ENCODE measurements at places on chromosomes 7 and 10.
A peak's percentile ranks its signal among the peaks of the same experiment; 100 is the strongest.

- peak; percentile 10 for DNase-seq
Measured at GRCh38 chr7:115911465-115911864, 119.1 kb downstream of the TFEC start.

GRCh38 chr10:59383436-59383835 lies 21.1 kb upstream of the FAM13C start:
- peak; percentile 59 for DNase-seq

GRCh38 chr10:28939281-28940157 lies 262.2 kb downstream of the BAMBI start:
- peak; percentile 90 for DNase-seq

DNA sequence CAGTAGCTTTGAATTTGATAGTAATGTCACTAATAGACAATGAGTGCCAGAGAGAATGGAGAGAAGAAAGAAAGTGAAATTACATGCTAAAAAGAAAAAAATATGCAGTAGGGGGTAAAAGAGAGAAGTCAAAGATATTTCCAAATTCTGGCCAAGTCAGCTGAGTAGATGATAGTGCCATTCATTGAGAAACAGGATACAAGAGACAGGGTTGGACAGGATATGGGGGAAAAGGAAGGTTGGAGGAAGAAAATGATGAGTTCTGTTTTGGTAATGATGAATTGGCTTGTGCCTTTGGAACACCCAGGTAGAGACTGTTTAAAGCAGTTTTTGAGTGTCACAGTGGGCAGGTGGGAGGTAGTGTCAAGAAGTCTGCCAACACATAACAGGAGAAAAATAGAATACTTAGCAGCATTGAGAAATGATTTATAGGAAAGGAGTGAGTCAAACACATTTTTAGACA lies 78.3 kb downstream of the LRRC17 start:
- DNase-seq, result peak; percentile 39

DNA sequence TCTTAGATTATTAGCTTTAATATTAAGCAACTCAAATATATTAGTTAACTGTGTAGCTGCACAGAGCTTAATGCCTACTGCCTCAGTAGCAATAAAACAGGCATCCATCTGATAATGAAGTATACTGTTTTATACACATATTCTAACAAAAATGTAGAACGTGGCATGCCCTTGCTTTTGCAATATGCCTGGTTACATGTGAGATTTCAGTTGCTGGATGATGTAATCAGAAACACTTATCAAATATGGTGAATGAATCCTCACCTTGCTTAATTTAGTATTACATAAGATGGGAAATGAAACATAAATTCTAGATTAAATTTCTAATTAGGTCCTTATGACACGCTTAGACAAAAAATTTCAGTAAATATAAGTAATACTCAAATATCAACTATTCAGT lies 8.0 kb downstream of the DNAJC1 start:
- DNase-seq, result peak; percentile 59

GRCh38 chr7:158933468-158934139 lies 77.2 kb downstream of the DYNC2I1 start:
- no peak for DNase-seq

DNA sequence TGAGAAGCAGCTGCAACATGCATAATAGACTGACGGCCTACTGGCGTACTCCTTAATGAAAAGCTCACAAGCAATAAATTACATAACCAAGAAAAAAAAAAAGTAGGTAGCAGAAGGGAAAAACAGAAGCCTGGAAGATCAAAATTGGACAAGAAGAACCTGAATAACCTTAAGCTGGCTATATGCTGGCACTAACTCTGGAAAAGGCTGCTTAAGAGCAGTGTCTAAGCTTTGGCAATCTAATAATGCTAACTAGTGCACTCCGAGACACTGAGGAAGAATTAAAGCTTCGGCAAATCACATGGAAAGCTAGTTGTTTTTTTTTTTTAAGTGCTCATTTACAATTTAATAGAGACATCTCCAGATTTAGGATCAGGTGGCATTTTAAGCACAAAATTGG lies 441.9 kb downstream of the PARD3 start:
- DNase-seq, result no peak

- DNase-seq, result no peak
Measured at GRCh38 chr10:50528206-50528605, 95.5 kb downstream of the SGMS1 start.

DNA sequence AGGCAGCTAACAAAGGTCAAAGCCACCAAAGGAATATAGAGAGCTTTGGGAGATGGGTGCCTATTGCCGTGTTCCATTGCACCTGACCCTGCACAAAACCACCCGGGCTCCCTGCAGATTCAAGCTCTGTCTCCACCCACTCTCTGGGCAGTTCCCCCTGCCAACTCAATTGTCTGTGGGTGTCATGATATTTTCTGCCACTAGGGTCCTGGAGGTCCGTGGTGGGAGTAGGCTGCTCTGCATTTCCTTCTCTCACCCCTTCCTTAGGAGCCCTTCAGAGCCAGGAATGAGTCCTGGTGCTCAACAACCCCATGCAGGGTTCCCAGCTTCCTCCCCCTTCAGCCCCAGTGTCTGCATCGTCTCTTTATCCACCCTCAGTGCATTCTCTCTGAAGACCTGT lies 34.1 kb downstream of the PNLIPRP2 start:
- no peak for DNase-seq

GRCh38 chr10:84084342-84084741 lies 55.0 kb upstream of the GHITM start:
- no peak for DNase-seq

DNA sequence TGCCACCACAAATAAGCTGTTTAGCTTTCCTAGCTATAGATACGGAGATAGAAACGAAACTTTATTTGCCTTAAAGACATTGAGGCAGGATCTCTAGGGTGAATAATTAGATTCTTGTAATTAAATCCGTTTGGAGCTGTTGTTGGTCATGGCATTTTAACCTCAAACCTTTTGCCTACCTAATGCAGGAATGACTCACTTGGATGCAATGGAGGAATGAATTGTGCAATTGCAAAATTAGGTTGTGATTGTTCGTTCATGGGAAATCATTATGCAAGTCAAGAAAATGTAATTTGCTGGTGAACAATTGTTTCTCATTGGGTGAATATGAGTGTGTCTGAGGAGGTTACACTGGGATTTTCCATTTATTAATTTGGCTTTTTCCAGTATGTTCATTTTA lies 703.5 kb downstream of the GATA3 start:
- DNase-seq, result no peak

GRCh38 chr10:43047288-43047970 lies 29.4 kb upstream of the RET start:
- DNase-seq, result no peak

DNA sequence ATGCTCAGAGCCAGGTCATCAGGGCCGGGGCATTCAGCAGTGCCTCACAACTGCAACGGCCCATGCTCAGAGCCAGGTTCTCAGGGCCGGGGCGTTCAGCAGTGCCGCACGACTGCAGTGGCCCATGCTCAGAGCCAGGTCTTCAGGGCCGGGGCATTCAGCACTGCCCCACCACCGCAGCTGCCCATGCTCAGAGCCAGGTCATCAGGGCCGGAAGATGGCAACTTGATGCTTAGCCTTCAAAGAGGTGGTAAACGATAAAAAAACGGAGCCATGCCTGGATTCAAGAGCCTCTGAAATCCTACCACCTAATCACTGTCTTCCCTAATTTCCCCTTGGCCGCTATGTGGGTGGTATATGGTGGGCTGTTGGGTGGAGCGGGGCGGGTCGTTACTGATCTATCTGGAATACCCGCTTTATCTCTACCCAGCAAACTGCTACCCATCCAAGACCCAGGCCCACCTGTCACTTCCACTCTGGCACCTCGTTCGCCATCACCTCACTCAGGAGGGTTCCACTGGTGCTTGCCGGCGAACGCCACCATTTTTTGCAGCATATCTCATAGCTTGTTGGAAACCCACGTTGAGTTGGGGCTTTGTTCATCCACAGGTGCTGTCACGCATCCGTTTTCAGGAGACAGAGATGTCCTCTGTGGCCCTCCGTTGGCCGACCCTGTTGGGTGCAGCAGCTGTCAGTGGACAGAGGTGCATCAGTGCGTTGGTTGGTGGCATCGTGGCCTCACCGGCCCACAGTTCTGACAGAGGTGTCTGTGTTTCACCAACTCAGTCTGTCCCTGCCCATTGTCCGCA lies 221.1 kb downstream of the EBF3 start:
- DNase-seq, result no peak

GRCh38 chr10:28367929-28368484 lies 65.1 kb upstream of the MPP7 start:
- DNase-seq, result no peak

GRCh38 chr10:106175760-106176377 lies 988.6 kb downstream of the SORCS1 start:
- DNase-seq, result peak; percentile 29

- DNase-seq, result peak; percentile 29
Measured at GRCh38 chr7:30379131-30379530, 94.7 kb downstream of the ZNRF2 start.

DNA sequence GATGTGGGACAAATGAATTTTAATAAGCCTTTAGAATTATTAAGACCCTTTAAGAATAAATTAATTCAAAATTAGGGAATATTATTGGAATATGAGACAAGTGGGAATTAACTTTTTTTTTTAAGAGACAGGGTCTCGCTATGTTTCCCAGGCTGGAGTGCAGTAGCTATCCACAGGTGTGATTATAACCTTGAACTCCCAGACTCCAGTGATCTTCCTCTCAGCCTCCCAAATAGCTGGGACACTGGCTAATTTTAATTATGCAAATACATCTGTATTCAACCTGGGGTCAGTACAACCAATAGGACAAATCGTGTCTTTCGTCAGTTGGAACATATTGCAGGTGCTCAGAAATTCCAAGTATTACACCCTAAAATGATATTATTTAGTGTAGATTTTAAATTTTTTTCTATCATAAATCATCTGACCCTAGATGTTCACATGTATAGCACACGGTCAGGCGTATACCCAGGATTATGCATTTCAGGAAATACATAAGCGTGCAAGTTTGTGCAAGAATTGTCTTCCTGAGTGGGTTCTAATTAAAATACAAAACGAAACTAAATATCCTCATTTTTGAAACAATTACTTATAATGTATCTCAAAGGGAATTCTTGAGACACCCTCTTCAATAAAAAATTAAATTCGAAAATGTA lies 1.2 kb downstream of the NT5C3A start:
- no peak for DNase-seq

DNA sequence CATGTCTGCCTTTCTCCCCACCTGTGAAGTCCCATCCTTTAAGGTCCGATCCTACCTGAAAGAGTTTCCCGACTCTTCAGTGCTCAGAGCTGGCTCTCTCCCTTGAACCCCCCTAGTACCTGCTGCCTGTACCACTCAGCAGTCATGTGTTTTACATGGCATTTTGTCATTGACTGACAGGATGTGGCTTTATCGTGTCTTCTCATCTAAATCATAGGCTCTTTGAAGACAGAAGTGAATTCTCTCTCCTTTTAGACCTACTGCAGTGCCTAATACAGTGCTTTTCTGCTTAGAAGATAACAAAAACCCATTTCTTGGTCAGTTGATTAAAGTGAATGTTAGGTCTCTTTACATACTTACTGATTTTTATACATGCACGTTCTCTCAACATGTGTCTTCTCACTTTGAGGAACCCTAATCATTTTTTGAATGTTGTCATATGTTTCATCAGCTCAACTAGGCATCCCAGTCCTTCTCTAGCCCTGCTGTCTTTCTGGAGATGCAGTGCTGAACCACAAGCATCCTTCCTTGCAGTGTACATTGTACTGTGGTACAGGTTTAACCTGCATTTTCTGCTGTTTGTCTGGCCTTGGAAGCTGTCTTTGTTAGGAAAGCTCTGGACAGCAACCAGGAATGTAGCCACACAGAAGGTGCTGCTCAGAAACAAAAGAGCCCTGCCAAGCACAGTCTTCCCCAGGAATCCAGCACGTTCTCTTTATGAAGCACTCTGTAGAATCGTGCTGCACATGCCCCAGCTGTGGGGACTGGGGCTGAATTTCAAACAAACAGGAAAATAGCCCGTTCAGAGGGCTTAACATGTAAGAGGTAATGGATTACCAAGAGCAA lies 28.1 kb upstream of the LRRC4 start:
- peak; percentile 22 for DNase-seq

- peak; percentile 84 for DNase-seq
Measured at GRCh38 chr7:27143023-27143949, at the start of gene HOXA5. HOXA5 (minus strand) TSS chr7:27143681; CDS start chr7:27143607, 74 bp downstream.

DNA sequence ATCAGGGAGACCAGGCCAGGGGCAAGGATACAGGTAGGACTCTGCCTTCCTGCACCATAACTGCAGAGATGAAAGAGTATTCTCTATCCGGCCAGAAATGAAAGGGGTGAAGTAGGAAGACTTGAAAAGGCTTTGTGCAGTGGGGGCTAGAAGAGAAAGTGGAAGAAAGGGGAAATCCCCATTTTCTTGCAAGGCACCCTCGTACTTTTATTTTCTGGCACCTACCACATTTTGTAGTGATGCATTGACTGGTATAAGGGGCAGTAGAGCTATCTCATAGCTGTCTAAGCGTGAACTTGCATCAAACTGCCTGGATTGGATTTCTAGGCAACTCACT lies 752 bp upstream of the CAMK2G start:
- DNase-seq, result no peak

GRCh38 chr7:80960244-80960795 lies 41.5 kb upstream of the SEMA3C start:
- DNase-seq, result peak; percentile 3

- no peak for DNase-seq
Measured at GRCh38 chr7:42960762-42961161, 28.6 kb downstream of the MRPL32 start.

DNA sequence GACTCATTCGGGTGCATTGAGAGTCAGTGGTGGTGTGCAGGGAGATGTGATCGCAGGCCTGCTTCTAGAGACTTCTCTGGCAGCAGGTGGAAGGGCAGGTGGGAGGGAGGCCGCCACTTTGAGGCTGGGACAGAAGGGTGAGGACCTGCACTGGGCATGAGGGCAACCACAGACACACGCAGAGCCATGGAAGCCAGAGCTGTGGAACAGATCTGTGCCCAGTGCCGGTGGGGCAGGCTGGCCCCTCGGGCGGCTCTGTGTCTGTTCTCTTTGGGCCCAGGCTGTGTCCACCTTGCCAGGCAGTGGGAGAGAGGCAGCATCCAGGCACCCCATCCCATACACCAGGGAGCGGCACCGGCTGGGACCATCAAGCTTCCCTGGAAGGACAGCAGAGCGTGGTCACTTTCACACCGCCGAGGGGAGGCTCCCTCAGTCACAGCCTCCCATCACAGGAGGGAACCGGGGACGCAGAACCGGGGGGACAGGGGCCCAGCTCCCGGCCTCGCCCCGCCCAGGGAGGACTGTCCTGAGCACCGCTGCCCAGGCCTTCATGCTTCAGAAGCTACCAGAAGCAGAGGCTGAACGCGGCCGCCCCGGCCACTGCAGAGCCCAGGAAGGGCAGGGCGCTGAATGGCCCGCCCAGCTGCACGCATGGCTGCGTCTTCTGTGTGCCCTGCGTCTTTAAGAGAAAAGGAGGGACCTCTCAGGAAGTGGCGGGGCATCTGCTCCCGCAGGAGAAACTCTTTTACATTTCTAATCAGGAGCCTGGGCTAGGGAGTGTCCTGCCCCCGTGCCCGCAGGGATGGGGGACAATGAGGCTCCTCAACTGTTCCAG lies 32.1 kb downstream of the EN2 start:
- peak; percentile 13 for DNase-seq

DNA sequence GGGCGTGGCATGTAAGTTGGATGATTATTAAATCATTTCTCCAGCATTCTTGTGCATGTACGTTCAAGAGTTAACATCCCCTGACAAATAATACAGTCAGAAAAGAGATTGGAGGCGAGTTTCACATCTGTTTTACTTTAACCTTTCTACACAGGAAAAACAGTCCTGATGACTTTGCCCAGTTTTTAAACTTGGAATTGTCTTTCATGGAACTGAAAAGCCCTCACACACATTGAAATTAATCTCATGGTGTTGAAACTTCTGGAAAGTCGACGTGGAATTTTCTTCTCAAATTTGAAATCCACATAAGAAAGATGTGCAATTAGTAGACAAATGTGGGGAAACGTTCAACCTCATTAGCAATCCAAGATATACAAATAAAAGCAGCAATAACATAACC lies 31.2 kb upstream of the ZNF438 start:
- DNase-seq, result peak; percentile 89

All from fibroblast of the aortic adventitia (primary cell).